ENCODE measurements at places on chromosomes 3 and 15.

DNA sequence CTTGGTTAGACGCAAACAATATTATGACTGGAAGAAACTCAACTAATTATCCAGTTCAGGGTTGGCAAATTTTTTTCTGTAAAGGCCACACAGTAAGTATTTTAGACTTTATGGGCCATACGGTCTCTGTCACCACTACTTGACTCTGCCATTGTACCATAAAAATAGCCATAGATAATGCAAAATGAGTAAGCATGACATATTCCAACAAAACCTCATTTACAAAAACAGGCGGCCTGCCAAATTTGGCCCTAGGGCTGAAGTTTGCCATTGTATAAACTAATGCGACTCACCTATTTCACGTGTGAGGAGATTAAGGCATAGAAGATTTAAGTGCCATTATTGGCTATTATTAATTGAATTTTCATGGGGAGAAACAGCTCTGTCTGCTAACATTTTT, 116.8 kb upstream of the CNTN6 start:
- no peak for DNase-seq

DNA sequence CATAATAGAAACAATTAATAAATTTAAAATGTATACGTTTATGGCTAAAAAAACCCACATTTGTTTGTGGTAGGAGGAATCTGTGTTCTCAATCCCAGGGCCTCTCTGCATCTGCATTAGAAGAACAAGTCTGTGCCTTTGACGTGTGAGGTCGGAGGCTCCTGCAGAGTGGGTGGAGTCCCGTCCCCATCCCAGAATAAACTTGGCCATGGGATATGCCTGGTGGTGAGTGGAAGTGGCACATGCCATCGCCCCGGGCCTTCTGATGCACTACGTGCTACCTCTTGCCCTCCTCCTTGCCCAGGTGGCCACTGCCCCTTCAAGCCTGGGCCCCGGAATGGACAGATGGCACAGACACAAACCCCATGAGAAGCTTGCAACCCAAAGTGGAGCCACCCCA, 131.1 kb upstream of the NSMCE3 start:
- DNase-seq, result no peak

- no peak for DNase-seq
Observed at GRCh38 chr3:169528289-169528688, 135.2 kb downstream of the MECOM start.

DNA sequence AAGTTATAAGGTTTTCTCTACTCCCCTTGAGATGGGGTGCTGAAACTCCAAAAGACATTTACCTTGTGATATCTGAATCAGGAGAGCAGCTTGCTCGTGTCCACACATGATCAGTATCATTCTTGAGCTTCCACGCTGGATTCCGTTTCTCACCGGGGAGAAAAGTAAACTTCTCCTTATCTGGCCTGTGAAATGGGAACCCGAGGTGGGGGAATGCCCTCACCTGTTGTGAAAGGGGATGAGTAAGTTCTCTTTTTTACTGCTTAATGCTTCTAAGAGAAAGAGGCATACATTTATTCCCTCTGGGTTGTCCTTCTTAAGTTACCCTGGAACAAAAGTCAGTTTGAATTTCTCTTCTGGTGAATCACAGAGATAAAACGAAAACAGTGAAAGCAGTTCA, 440.5 kb upstream of the ADAMTS9 start:
- DNase-seq, result no peak

- no peak for DNase-seq
Observed at GRCh38 chr15:90471769-90472168, 58.0 kb upstream of the CRTC3 start.

DNA sequence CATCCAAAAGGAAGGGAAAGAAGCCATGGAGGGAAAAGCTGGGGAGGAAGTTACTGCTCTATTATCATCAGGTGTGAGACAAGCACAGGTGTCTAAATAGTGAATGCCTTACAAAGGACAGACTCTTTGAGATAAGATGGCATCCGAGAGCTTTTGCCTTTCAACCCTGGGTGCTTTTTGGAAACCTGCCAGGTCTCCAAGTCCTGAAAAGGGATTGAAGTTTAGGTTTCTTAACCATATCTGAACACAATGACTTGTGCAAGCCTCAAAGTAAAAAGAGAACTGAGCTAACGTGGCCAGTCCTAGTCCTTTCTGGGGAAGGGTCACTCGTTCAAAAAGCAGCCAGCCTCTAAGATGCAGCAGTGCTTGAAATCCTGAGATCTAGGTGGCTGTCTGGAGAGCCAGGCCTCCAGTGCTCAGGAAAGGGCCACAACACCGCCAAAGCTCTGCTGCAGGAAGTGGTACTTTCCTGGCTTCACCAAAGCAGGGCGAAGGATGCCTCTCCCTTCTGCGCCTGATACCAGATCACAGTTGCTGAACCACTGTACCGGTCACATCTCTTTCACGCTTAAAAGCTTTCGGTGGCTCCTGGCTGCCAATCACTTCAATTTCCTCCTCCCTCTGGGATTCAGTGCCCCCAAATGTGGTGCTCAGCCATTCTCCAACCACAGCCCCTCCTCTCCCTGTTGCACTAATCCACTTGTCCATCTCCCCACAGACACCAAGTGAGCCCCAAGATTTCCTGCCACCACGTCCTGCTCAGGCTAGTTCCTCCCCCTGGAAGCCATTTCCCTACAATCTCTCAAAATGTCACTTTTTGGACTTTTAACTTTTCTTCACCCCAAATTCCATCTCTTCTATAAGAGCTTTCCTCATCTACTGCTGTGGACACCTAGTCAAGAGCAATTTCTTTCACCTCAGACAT, 104.1 kb upstream of the LPP start:
- DNase-seq, result no peak

DNA sequence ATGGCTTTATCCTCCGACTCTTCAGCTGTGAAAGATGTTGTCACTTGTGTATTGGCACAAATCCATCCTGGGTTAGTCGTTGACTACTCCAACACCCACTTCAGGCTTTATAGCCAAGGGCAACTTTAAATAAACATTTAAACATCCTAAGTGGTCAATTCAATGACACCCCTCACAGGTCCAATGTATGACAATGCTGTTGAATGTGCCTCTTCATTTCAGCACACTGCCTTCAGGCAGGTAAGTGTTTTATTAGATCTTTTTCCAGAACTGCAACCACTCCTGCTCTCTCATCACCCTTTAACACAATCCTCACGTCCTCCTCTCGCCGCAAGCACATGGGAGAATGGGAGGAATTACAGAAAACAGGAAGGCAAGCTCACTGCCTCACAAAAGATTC, 30.3 kb downstream of the IL12A start:
- DNase-seq, result no peak

- no peak for DNase-seq
Observed at GRCh38 chr15:61169904-61170695, 59.0 kb downstream of the RORA start.

Measured in HFF-Myc (cell line).